ENCODE measurements at places on chromosomes 2 and 18.
A peak's percentile ranks its signal among the peaks of the same experiment; 100 is the strongest.

GRCh38 chr2:241217320-241218031, 29.0 kb downstream of the ANO7 start:
- no peak for DNase-seq

GRCh38 chr2:14094592-14094991, 537.9 kb upstream of the LRATD1 start:
- DNase-seq = no peak

- no peak for DNase-seq
Observed at GRCh38 chr2:200099256-200099655, 143.9 kb downstream of the MAIP1 start.

DNA sequence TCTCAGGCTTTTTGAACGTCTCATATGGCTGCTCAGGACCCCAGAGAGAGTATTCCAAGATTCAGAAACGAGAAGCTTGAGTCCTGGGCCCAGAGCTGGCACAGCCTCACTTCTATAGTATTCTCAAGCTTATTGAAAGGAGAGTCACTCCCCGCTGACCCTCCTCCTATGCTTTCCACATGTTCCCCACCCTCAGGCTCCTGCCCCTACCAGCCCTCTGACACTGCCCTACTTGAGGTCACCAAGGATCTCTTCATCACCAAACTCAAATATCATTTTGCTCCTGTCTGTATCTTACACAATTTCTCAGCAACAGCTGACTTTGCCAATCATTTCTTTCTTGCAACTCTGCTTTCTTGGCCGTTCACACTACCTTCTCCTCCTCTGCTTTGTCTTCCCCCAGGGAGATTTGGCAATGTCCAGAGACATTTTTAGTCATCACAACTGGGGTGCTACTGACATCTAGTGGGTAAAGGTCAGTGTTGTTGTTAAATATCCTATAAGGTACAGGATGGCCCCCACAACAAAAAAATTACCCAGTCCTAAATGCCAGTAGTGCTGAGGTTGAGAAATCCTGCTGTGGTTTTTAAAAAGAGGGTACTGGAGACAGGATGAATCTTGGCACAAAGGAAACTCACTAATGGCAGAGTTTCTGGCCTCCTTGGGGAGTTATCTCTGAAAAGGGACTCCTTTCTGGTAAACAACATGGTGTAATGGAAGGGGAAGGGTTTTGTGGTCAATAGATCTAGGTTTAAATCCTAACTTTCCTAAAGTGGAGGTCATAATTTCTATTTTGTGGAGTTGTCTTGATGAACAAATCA, 26.9 kb upstream of the INSIG2 start:
- no peak for DNase-seq

DNA sequence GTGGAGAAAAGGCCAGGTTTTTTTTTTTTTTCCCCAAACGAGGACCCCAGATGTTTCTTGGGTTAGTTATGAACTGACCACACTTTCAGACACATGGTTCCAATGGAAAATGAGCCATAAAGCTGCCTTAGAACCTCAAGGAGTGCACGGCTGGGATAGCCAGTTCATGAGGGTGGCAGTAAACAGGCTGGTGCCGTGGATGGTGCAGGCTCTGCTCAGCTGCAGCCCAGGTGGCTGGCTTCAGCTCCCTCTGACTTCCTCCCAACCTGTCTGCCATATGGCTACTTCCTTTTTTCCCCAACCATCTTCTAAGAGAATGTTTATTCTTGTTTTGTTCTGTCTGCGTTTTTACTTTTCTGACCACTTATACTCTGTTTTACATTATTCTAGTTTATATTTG, 109.8 kb upstream of the LMAN1 start:
- DNase-seq = no peak

- no peak for DNase-seq
Observed at GRCh38 chr2:231391981-231392380, 3.5 kb upstream of the B3GNT7 start.

- no peak for DNase-seq
Observed at GRCh38 chr2:181255651-181256050, 201.5 kb upstream of the ITGA4 start.

- DNase-seq = no peak
Observed at GRCh38 chr2:40824278-40824677, 372.4 kb upstream of the SLC8A1 start.

- peak; percentile 20 for DNase-seq
Observed at GRCh38 chr2:98649135-98649991, 41.0 kb downstream of the UNC50 start.

- no peak for DNase-seq
Observed at GRCh38 chr2:62042944-62043343, 137.5 kb downstream of the COMMD1 start.

- no peak for DNase-seq
Observed at GRCh38 chr2:10834068-10834655, 21.6 kb upstream of the PDIA6 start.

DNA sequence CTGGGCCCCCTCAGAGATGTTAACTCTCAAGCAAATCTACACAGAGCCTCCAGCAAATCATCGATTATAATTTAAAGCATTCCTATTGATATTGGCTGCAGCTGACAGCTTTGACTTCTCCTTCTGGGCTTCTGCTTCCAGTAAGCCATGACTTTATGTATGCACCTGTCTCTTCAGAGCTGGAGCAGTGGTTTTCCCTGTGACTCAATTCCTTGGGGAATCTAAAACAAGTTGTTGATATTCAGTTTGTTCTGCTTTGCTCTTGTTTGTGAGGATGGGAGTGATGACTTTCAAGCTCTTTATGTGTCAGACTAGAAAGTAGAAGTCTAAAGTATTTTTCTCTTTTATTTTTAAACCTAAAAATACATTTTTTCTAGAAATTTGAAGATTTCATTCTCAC, 45.1 kb upstream of the TNP1 start:
- no peak for DNase-seq

DNA sequence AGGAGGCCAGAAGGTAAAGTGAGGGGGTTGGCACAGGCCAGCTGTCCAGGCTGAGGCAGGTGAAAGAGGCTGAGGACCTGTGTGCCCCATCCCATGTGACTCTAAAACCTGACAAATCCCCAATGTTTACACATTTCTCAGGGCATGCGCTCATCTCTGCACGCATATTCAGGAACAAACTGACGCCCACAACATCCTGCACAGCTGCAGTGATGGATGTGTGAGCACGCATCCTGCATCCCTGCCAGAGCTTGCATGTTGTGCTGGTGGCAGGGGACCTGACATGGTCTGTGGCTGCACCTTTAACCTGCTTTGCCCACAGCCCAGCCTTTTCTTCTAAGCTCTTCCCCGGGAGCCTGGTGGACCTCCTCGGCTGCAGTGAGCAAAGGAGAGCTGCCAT, 83.1 kb downstream of the FBXO15 start:
- DNase-seq = no peak

- no peak for DNase-seq
Observed at GRCh38 chr2:24943427-24944053, 23.5 kb upstream of the ADCY3 start.

- DNase-seq = no peak
Observed at GRCh38 chr2:185757356-185757755, 18.8 kb downstream of the FSIP2 start.

- DNase-seq = no peak
Observed at GRCh38 chr2:23425338-23425871, 40.4 kb downstream of the KLHL29 start.

GRCh38 chr2:160747501-160748170, 254.0 kb upstream of the RBMS1 start:
- no peak for DNase-seq

DNA sequence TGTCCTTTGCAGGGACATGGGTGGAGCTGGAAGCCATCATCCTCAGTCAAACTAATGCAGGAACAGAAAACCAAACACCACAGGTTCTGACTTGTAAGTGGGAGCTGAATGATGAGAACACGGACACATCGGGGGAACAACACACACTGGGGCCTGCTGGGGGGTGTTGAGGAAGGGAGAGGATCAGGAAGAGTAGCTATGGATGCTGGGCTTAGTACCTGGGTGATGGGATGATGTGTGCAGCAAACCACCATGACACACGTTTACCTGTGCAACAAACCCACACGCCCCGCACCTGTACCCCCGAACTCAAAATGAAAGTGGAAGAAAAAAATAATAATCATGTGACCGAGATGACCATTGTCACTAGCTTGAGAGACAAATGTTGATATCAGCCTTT, 114.7 kb downstream of the NDUFA10 start:
- no peak for DNase-seq

DNA sequence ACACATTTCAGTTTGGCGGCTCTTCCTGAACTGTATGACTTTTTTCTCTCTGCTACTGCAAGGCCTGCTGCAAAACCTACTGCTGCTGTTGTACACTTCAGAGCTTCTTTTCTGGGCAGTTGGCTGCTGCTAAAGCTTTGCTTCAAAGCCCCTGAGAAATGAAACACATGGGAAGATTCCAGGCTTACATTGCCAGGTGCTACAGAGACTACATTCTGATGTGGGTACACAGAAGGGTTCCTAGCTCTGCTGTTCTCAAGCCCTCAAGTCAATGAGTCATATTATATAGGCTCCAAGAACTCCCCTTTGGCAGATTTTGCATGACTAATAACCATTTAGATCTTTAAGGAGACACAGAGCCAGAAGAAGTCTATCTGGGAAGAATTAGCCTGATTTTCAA, 12.9 kb upstream of the PGAP1 start:
- no peak for DNase-seq

- no peak for DNase-seq
Observed at GRCh38 chr18:22723773-22724172, 209.4 kb upstream of the RBBP8 start.

DNA sequence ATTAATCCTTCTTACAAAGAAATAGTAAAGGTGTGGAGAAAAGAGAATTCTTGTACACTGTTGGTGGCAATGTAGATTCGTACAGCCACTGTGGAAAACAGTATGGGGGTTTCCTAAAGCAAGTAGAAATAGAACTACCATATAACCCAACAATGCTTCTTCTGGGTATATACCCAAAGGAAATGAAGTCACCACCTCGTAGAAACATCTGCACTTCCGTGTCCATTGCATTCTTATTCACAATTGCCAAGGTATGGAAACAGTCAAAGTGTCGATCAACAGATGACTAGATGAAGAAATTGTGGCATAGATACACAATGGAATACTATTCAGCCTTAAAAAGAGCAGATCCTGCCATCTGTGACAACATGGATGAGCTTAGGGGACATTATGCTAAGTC, 93.4 kb upstream of the TGIF1 start:
- DNase-seq = no peak

- no peak for DNase-seq
Observed at GRCh38 chr18:43192408-43192807, 76.9 kb upstream of the RIT2 start.

DNA sequence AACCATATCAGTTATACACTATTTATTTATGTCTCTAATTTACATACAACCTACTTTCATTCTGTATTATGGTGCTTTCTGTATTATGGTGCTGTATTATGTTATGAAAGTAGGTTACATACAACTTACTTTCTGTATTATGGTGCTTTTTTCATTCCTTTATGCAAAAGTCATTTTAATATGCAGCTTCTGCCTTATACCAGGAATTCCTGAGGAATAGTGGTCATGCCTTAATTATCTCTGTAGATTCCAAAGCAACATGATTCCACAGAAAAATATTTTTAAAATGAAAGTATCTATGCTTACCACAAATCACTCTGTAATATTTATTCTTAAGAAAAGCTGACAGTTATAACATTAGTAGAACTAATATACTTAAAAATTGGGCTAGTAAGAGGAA, 922.0 kb upstream of the NRXN1 start:
- no peak for DNase-seq

GRCh38 chr2:106570316-106570715, 83.2 kb downstream of the CD8B2 start:
- no peak for DNase-seq

GRCh38 chr2:60262178-60262577, 291.3 kb downstream of the BCL11A start:
- DNase-seq = no peak

DNA sequence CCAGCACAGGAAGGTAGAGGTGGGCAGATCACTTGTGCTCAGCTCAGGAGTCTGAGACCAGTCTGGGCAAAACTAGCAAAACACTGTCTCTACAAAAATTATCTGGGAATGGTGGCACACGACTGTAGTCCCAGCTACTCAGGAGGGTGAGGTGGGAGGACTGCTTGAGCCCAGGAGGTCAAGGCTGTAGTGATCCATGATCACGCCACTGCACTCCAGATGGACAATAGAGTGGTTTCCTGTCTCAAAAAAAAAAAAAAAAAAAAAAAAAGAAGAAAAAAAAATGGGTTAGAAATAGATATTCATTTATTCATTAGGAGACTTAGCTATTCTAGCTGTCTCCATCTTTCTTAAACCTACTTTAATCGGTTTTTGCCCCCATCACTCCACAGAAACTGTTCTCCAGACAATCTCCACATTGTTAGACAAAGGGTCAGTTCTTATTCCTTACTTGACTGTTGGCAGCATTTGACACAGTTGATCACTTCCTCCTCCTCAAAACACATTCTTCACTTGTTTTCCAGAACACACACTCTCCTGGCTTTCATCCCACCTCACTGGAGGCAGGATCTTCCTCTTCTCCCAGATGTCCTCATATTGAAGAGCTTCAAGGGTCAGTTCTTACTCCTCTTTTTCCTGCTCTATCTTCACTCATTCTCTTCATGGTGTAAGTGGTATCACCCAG, 103.1 kb downstream of the DTNB start:
- DNase-seq = no peak

DNA sequence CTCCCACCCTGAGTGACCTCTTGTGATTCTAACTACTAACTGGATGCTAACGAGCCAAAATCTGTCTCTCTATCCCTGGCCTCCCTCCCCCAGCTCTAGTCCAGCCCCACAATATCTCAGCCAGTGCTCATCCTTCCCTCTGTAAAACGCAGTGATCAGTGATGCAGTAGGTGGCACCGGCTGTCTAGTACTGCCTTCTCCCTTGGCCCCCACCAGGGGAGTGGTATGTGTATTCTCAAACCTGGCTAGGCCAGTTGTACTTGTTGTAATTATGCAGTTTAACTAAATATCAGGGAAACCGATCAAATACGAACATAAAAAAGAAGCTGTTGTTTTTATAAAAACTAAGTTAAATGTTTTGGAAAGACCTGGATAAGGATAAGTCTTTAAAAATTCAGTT, 113.2 kb upstream of the ALPP start:
- DNase-seq = no peak

GRCh38 chr18:12052866-12053265, 40.8 kb upstream of the ANKRD62 start:
- DNase-seq = no peak

DNA sequence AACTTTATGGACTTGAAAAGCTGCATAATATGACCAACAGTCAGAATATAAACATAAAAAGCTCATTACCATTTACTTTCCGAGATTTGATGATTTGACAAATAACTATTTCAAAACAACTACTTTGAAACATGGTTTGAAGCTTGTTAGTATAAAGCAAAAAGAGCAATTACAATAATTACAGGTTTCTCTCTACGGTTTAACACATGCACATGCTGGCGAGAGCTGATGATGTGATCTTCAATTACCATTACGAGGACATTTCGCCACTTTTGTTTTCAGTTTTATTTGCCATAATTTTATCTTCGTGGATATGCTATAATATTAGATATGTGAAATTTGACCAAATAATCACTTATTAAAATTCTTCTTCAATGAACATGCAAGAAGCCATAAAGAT, 270.1 kb downstream of the TCF4 start:
- DNase-seq = no peak

- DNase-seq = no peak
Observed at GRCh38 chr2:193668557-193669323, 1474.0 kb upstream of the TMEFF2 start.

Data from SK-N-MC (cell line).